ENCODE measurements at places on chromosomes 4 and X.

DNA sequence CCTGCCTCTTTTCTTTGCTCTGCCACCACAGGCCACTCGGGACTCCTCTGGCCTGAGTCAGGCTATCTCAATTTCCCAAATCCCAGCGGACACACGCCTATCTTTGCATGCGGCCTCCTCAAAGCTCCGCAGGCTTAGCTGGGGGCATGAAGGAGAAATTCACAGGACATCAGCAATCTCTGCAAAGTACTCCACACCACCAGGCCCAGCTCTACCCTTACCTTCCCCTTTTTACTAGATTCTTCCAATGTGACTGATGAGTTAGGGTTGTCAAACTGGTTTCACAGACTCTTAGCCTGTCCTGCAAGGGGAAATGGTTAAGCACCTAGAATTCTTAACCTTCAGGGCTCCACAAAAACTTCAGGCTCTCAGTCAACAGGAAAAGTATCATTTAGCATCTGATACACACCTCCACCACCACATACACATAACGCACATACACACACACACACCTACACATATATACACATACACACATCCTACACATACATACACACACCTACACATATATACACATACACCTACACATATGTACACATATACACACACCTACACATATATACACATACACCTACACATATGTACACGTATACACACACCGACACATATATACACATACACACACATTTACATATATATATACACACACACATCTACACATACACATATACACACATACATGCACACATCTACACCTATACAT lies 349.1 kb downstream of the ANK2 start:
- DNase-seq = no peak

GRCh38 chrX:54178100-54178940 lies 4.7 kb downstream of the FAM120C start:
- DNase-seq = no peak

DNA sequence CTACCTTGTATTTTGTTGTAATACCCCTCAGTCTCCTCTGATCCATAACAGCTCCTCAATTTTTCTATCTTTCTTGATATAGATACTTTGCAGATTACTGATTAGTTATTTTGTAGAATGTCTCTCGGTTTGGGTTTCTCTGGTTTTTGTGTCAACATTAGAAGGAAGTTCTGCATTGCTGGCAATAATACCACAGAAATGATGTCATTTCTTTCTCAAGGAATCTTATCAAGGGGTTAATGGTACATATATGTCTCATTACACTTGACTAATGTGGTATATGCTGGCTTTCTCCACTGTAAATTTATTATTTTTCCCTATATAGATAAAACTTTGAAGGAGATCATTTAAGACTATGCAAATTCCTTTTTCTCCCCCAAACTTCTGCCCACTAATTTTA lies 183.6 kb upstream of the DKK2 start:
- DNase-seq = no peak

DNA sequence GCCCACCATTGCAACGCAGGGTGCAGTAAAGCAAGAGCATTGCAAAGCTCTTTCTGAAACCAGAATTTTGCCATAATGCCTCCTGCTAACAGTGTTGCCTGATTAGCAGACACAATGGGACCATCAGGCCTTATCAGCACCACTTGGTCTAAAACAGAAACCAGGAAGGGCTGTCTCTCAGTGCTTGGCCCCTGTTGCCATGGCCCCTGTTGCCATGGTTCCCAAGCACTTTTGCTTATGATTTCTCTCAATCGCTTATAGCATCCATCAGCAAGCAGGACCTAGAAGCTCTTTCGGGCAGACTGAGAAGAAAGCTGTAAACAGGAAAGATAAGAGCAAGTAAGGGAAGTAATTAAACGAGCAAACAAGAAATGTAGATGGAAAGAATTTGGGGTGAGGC lies 36.8 kb downstream of the RTL5 start:
- peak; percentile 15 for DNase-seq

DNA sequence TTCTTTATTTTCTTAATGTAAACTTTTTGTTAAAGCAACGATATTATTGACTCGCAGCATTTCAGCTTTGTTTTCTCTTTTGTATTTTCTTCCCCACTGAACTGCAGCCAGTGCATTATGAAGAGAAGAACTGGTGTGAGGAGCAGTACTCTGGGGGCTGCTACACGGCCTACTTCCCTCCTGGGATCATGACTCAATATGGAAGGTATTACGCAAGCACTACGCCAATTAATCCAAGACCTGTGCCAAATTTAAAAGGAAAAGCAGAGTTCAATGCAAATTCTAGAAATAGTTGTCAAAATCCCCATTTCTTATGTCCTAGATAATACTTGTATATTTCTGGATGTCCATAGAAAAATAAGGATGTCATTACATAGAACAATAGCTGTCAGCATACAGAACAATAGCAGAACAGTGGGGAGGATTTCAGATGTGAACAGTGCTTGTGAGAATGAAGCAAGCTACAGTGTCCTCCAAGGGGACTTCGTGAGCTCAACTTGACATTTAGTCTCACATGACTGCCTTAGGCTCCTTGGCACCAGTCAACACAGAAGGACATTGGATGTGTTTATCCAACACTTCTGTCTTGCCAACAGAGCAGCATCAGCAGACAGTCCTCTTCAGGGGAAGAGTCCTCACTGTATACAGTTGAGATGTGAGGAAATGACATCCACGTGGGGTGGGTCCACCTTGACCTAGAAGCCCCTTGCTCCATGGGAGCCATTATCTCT lies 85.9 kb downstream of the MAOA start:
- no peak for DNase-seq

- DNase-seq = no peak
These were observed 62.9 kb upstream of the FRAS1 start for GRCh38 chr4:77994194-77994721.

- no peak for DNase-seq
These were observed 69.5 kb upstream of the BLTP1 start for GRCh38 chr4:122082661-122083060.

DNA sequence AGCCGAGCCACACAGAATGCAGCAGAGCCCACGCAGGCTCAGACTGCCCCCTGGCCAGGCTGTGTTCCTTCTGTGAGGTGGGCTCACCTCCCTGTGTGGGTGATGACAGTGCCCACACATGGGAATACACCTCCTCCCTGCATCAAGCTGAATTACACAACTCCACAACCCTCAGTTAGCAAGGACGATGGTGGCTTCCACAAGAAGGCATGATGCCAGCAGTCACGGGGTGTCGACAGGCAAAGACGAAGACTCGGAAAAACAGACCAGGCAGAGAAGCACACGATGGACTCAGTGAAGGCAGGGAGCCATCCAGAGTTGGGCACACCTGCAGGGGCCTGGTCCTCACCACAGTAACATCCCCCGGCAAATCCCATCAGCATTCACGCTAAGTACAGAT lies 12.1 kb downstream of the LETM1 start:
- no peak for DNase-seq

DNA sequence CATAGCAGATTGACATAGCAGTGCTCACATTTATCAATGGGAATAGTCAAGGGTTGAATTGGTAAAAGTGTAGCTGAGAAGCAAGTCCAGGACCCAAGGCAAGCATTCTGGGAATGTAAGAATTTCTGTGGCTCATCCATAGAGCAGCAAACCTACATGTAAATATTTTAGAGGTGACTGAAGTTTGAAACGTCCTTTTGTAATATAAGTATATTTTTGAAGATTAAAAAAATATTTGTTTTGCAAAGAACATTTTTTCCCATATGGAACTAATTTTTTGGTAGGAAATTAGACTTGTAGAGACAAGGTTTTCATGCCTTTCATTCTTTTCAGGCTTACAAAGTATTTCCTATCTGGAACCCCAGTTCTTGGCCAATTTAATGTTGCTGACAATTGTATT lies 104.0 kb downstream of the TEX13A start:
- DNase-seq = no peak

DNA sequence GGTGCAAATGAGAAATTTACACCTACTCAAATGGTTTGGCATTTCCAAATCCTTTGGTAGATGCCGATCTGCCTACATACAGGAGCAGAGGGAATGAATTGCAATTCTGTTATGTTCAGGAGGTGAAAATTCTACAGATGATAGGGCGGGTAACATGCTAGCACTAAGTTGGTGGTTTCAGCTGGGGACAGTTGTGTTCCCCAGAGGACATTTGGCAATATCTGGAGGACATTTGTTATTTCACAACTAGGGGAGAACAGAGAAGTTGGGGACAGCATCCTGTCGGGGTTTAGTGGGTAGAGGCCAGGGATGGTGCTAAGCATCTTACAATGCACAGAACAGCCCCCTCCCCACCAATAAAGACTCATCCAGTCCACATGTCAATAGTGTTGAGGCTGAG lies 96.5 kb upstream of the PUDP start:
- no peak for DNase-seq

DNA sequence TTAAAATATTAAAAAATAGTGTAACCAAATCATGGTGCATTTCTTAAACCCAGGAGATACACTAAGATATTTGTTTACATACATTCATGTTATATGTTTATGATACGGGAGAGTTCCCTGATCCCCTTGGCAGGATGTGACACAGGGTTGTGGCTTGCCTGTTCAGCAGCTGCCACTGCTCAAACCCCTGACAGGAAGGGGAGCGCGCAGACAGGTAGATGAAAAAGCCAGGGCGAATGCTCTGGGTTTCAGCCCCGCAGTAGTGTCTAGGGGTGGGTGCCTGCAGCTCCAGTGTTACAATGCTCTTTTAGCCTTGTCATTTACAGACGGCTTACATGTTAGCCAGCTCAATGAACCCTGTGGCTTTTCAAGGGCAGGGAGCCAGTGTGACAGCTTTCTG lies 1343.8 kb upstream of the IGFBP7 start:
- DNase-seq = no peak

DNA sequence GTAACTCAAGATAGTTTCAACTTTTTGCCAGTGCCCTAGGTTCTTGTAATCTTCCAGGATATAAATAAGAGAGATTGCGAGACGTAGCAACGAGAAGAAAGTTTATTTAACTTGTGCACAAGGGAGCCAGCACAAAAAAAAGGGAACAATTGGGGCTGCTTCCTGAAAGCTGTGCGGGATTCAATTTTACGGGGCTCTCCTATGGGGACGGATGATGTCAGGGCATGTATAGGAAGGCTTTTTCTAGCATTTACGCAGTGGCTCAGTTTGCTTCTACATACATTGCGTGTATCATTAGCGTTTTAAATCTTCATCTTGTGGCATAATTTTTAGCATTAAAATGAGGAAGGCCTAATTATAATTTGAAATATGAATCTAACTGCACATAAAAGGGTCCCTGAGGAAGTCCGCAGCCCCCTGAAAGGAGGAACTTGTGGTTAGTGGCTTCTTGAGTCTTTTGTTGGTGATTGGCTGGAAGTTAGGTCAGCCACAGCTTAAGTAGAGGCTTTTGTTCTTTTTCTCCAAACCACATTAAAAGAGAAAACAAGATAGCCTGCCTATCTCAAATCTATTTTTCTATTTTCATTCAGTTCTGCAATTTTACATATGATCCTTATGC lies 668.2 kb upstream of the NDST4 start:
- DNase-seq = no peak

GRCh38 chr4:98722000-98722399 lies 63.6 kb upstream of the TSPAN5 start:
- no peak for DNase-seq

Measured in NCI-H1105 treated with DMSO at 0.1 percent for 48 hours (cell line).